ENCODE measurements at places on chromosomes 6 and 20. TPM values are rescaled to one million over a fixed set of nuclear protein-coding genes. Genes with fewer than 3 reads are reported as not detected.

NRSN1 gene
- 0.17 TPM for total RNA-seq

SLC22A23 gene
- 36.6 TPM for total RNA-seq

GRCh38 chr20:45299786-45300185, 6.9 kb upstream of the RBPJL start:
- no peak for DNase-seq

GRCh38 chr6:162478192-162478671, 249.3 kb downstream of the PRKN start:
- no peak for DNase-seq

DNA sequence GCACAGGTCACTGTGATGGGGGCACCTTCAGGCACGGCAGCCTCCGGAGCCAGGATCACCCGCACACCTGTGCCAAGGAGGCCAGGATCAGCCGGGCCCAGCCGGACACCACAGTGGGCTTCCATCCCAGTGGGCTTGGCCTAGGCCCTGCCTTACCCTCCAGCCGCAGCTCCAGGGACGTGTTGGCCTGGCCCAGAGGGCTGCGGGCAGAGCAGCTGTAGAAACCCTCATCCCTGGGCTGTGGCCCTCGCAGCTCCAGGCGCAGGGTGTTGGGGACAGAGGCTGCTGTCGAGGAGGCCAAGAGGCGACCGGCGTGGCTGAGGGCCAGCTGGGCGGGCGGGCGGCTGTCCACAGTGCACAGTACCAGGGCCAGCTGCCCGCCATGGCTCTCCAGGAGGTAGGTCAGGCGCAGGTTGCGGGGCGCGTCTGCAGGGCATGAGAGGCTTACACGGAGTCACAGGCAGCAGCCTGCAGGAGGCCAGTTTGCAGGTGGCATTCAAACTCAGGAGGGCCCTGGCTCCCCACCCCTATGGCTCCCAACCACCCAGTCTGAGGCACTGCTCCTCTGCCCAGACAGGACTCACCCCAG, 11.0 kb upstream of the ADAM33 start:
- DNase-seq: no peak
